ENCODE measurements at places on chromosomes 7 and 10. TPM values are rescaled to one million over a fixed set of nuclear protein-coding genes. Genes with fewer than 3 reads are reported as not detected.

GRCh38 chr10:97888641-97889262 lies 39.1 kb downstream of the GOLGA7B start:
- DNase-seq: no peak

GRCh38 chr10:73182568-73182967 lies 14.6 kb downstream of the FAM149B1 start:
- no peak for DNase-seq

- no peak for DNase-seq
Observed at GRCh38 chr7:434891-435629, 84.6 kb downstream of the PDGFA start.

Gene C7orf33
- not detected for total RNA-seq

Gene RET
- not detected for total RNA-seq

Gene CPXM2
- total RNA-seq: not detected

All from CD4-positive, alpha-beta T cell (primary cell).